ENCODE measurements at places on chromosomes 6 and 20.

GRCh38 chr6:119274197-119274595 lies 75.4 kb downstream of the MAN1A1 start:
- no peak for DNase-seq

- no peak for DNase-seq
These were observed 90.0 kb downstream of the ELOVL5 start for GRCh38 chr6:53258774-53259155.

- no peak for DNase-seq
These were observed 284.2 kb upstream of the CHD6 start for GRCh38 chr20:41902346-41902745.

DNA sequence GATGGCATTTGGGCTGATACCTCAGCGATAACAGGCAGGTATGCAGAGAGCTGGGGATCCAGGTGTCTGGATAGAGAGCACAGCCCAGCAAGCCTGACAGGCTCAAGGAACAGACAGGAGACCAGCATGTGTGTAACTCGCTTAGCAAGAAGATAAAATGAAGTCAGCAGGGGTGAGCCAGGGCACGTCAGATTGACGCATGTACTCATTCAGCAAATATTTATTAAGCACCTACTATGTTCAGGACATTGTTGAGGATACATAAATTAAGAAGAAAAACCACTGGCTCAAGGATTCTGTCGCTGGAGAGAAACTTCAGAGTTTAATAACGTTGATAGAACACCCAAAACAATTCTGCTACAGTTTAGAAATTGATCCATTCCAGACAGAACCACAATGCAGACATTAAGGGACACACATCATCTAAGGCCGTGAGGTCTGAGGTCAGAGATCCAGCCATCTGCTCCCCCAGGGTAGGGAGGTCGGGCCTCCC lies 1.0 kb upstream of the DUSP22 start:
- DNase-seq: no peak

DNA sequence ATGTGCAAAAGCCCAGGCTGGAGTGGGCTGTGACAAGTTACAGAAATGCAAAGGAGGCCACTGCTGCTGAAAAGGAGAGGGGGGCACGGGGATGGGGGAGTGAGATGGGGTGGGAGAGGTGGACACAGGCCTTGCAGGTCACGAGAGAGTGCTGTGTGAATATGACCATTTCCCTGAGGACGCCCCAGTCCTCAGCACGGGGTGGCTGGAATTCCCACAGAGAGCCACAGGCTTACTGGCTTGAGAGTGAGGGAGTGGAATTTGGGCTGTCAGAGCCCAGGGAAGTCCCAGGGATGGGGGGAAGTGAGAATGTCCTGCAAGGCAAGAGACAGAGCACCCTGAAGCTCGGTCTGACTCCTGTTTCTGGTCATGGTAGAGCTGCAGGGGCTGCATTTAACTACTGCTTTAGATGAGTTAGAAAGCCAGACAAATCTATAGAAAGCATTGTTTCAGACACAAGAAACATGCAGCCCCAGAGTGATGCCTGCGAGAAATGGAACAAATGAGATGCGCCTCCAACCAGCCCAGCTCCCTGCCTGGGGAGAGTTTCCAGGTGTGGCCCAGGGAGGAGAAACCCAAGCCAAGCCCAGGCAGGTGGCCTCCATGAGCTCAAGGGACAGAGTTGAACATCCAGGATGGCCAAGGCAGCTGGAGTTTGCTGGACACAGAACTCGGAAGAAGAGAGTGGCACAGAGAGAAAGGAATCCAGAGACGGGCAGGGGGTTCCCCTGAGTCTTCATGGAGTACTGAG lies 30.5 kb downstream of the NPEPL1 start:
- no peak for DNase-seq

GRCh38 chr20:56845546-56846086 lies 216.5 kb downstream of the TFAP2C start:
- no peak for DNase-seq

GRCh38 chr20:2217857-2218539 lies 77.8 kb upstream of the TGM3 start:
- no peak for DNase-seq

GRCh38 chr6:110034667-110035036 lies 56.5 kb downstream of the GPR6 start:
- DNase-seq: no peak

GRCh38 chr20:58981628-58982364 lies 740 bp downstream of the NELFCD start:
- DNase-seq: no peak

- DNase-seq: no peak
These were observed 661.7 kb upstream of the CITED2 start for GRCh38 chr6:140036196-140036595.

DNA sequence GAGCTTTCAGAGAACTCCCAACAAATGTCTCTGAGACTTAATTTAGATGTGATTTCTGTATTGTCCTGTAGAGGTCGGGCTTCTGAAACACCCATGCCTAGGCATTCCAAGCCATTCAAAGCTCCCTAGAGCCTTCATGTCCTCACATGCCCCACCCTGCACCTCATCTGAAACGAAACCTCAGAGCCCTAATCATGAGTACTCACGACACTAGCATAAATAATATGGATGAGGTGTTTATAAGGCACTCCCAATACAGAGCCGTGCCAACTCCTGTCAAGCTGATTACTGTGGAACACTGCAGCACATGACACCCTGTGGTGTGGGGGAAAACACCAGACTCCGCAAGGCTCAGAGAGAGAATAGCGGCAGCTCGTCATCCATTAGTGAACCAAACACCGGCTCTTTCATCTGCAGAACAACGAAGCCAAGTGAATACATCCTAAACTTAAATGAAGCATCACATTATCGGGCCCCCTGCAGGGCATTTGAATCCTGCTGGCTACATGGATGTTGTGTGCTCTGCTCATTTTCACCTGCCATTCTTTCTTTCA lies 83.8 kb downstream of the FNDC1 start:
- no peak for DNase-seq

- no peak for DNase-seq
These were observed 31.2 kb downstream of the PRR18 start for GRCh38 chr6:166277018-166277417.

DNA sequence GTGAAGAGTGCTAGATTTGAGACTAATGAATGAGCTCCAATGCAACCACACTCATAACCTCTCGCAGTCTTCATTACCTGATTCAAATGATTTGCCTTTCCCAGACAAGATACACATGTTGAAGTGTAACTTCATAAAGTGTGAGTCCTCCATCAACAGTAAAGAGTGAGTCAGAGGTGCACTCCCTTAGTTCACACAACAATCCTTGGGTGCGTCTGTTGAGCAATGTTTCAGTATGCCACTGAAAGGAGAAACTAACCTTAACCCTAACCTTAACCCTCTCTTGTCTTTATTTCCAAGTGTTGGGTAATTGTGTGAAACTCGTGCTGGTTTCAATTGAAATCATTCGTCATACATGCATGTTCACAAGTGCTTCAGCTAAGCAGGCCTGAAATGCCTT lies 21.0 kb upstream of the RIN2 start:
- no peak for DNase-seq

DNA sequence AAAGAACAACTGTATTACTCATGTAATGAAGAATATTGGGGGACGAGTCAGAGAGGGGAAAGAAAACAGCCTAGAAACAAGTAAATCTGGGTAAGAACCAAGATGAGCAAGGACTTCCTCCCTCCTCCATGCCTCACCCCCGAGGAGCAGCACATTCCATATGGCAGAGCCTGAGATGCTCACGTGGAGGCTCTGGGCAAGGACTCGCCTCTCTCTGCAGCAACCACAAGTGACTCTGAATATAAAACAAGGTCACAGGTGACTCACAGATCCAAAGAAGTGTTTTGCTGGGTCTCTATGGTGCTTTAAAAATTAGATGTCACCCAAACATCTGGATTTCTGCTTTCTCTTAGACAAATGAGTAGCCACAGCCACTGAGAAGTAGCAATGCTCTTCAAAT lies 453.0 kb upstream of the SULF2 start:
- no peak for DNase-seq

GRCh38 chr6:102928109-102928508 lies 1534.6 kb downstream of the GRIK2 start:
- DNase-seq: no peak

- DNase-seq: no peak
These were observed 80.2 kb downstream of the AFDN start for GRCh38 chr6:167906899-167907298.

DNA sequence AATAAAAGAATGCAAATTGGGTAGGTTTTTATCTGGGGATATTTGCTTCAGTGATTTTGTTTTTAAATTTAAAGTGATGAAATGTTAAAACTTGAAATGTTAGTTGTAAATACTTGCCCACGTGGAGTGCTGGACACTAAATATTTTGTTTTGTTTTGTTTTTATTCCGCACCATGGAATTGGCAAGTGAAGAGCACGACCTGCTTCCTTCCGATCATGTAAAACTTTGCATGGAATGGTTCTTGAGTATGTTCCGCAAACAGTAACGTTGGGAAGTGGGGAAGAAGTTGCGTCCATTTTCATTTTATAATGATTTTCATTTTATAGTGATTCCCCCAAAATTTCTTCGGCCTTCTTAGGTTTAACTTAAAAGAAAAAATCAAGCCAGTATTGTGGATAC lies 765 bp downstream of the IRAK1BP1 start:
- DNase-seq: no peak

DNA sequence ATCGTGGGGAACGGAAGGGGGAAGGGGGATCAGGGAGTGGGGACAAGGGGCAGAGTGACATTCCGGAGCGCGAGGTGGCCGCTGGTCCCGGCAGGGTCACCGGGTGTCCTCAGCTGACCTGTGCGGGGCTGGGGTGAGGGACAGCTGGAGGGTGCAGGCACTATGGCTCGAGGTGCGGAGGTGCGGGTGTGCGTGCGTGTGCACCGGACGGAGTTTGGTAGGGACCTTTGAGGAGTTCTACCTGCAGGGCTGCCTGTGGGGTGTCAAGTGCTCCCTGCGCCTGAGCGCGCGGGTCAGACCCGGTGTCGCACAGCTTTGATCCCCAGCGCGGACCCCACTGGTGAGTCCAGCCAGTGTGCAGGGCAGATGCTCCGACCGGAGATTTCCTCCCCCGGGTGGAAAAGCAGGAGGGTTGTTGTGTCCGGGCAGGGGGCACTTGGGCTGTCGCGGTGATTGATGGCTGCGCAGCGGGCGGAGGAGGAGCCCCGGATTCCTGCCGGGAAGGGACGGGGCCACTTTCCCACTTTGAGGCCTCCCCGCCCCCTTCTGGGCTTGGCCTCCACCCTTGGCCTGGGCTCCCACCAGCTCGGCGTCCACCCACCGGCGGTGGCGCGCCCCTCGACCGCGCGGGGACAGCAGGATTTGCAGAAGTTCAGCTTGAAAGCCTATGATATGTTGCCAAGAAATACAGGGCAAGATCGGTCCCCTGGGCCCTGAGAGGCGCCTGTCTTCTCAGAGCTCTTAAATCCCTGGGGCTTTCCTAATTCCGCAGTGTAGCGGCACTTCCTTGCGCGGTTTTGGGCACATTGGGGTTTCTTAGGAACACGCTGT lies 658 bp downstream of the RIN2 start:
- DNase-seq: no peak

DNA sequence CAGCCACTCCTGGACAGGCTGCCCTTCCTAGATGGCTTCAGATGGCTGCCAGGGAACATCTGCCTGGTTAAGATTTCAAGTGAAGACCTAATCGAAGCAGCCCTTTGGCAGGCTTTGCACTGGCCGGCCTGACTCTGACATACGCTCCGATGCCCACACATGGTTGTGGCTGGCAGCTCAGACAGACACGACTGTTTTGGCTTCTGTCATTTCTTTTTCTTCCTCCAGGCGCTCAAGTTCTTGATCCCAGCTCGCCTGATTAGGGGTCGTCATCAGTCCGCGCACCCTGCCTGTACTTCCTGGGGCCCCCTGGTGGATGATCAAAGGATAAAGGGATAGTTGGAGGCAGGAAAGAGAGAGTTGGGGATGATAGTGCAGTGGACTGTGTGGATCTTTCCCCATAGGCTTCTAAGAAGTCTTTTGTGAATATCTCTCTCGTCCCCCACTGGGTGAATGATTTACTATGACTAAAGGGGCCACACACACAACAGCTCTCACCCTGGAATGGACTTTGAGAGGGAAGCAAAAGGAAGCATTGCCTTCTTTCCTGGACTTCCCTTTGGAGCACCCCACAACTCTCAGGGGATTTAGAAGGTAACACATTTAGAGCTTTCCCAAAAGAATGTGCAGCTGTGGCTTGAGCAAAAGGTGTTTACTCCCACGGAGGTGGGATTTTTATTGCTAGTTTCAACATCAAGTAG lies 21.4 kb upstream of the TRAM2 start:
- DNase-seq: no peak

DNA sequence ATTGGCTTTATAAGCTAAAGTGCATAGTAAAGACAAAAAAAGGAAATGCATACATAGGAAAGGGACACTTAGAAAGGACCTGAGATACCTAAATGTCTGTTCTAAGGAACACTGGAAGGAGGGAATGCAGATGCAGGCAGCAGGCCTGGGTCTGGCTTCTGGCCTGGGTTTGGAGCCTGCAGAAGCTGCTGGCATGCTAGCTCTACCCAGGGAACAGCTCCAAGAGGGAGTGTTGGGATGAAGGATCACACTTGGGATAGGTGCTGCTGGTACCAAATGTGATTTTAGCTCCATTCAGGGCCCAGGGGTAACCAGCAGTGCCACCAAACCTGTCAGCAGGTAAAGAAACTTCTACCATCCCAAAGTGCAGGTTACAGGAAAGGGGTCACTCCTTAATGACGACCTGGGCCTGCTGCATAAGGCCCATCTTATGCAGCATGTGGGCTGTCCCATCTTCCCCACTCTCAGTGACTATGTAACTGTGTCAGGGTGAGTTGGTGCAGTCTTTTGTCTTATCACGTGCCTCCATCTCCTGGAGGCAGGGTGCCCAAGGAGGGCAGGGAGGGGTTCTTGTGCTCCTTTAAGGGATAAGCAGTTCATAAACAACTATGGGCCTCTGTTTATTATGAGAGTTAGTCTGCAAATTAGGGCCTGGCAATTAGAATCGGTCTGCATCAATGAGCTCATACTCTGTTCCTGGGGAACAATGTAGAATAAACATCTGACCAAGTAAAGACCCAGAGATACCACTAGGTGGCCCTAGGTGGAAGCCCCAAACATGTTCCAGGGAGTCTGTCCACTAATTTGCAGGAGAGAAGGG lies 26.9 kb downstream of the DDX27 start:
- no peak for DNase-seq

- DNase-seq: no peak
These were observed 1.1 kb upstream of the FAM162B start for GRCh38 chr6:116766506-116767176.

GRCh38 chr6:111591370-111591900 lies 14.2 kb downstream of the TRAF3IP2 start:
- DNase-seq: no peak
